ENCODE measurements at places on chromosomes 2 and 18.

DNA sequence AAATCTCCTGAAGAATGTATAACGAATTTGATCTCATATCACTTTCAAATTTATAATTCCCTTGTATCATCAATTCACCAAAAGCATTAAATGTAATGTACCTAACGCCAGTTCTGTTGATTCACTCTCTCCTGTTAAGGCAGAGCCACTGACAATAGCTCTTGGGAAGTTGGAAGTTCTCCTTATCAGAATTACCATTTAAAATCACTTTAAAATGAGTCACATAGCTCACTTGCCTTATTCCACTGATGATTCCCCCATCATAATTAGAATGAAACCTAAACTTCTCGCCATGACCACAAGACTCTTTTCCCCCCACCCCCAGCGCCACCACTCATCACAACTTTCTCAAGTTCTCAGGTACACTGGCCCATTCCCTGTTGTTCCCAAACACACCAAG, 117.1 kb downstream of the PID1 start:
- no peak for DNase-seq

DNA sequence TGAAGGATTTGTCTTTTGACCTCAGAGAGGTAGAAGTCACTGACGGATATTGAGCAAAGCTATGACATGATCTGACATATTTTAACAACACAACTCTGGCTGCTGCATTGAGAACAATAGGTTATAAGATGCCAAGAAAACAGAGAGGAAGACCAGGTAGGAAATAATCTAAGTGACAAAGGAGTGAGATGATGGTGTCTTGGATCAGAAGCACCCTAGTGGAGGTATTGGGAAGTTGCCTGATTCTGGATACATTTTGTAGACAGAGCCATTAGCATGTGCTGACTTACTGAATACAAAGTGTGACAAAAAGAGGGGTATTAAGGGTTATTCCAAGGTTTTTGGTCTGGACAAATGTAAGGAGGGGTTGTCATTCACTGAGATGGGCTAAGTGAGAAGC, 1438.1 kb downstream of the DPP10 start:
- no peak for DNase-seq

DNA sequence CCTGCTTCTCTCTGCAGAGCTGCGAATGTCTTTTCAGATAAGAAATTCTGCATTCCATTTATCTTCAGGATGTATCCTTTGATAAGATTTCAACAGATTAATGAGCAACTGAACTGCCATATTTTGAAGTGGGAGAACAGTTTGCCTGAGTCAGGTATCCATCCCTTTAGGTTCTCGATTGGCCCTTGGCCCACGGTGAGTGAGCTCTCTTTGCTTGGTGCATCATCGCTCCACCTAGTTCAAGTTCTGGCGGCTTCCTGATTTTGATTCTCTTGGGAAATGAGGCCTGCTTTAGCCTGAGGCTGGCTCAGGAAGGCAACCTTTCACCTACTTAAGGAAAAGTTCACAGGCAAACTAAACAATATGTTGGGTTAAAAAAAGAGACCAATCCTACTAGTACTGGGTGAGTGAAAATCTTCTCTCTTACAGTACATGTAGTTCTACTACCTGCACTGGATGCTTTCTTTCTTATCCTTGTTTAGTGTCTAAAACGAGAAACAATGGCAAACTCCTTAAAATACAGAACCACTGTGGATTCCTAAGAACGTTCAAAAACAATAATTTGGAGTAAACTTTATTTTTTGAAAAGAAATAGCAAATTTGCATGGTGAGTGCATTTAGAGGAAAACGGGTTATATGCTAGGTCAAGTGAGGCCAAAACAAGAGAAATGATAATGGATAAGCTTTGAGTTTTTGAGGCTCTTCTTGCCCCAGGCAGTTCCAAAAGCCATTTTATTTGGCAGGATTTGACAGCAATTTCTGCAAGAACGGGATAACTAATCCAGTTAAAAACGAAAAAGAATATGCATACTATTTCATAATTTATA, 837 bp upstream of the ACSL3 start:
- DNase-seq: peak; percentile 79

- no peak for DNase-seq
Measured at GRCh38 chr18:33161131-33161530, 279.4 kb downstream of the CCDC178 start.

- no peak for DNase-seq
Measured at GRCh38 chr2:198695879-198696278, 761.9 kb downstream of the SATB2 start.

- no peak for DNase-seq
Measured at GRCh38 chr2:160377204-160377995, 116.2 kb downstream of the RBMS1 start.

DNA sequence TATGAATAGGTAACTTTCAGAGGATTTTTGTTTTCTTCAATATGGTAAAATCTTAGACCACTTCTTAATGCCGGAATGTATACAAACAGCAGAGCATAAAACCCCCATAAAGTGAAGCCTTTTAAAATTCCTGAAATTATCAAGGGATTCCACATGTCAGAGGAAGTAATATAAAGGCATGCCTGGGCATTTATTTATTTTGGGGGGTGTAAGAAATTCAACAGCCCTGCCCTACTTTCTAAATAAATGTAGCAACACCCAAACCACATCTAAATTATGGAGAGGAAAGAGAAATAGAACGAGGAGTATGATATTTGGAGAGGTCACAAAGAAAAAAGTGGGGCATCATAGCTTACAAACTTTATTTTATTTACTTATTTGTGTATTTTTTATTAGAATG, 9.9 kb downstream of the CHST9 start:
- DNase-seq: no peak

- DNase-seq: no peak
Measured at GRCh38 chr2:141534666-141535362, 596.0 kb downstream of the LRP1B start.

DNA sequence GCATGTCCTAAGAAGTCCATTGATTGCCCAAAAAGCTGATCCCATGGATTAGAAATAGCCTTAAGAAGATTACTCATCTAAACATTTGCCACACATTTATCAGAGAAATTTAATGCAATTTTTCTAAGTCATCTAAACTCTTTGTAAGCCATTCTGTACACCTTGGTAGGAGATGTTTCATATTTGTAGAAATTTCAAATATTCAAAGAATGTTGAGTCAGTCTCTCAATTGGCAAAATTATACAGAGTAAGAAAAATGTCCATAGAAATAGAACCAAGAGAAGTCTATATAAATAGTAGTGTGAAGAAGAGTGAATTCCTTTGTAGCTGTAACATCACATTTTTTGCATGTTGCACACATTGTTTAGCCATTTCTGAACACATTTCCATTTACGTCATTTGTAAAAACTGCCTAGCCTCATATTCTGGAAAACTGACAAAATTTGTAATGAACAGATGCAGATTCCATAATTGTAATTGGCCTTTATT, 128.6 kb downstream of the MSTN start:
- DNase-seq: no peak

DNA sequence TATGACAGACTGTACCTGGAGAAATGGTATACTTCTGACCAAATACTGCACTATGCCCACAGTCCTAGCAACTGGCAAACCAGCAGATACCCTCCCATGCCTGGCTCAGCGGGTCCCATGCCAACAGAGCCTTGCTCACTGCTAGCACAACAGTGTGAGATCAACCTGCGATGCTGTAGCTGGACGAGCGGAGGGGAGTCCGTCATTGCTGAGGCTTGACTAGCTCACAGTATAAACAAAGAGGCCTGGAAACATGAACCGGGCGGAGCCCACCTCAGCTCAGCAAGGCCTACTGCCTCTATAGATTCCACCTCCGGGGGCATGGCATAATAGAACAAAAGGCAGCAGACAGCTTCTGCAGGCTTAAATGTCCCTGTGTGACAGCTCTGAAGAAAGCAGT, 93.2 kb upstream of the CAB39 start:
- DNase-seq: no peak

DNA sequence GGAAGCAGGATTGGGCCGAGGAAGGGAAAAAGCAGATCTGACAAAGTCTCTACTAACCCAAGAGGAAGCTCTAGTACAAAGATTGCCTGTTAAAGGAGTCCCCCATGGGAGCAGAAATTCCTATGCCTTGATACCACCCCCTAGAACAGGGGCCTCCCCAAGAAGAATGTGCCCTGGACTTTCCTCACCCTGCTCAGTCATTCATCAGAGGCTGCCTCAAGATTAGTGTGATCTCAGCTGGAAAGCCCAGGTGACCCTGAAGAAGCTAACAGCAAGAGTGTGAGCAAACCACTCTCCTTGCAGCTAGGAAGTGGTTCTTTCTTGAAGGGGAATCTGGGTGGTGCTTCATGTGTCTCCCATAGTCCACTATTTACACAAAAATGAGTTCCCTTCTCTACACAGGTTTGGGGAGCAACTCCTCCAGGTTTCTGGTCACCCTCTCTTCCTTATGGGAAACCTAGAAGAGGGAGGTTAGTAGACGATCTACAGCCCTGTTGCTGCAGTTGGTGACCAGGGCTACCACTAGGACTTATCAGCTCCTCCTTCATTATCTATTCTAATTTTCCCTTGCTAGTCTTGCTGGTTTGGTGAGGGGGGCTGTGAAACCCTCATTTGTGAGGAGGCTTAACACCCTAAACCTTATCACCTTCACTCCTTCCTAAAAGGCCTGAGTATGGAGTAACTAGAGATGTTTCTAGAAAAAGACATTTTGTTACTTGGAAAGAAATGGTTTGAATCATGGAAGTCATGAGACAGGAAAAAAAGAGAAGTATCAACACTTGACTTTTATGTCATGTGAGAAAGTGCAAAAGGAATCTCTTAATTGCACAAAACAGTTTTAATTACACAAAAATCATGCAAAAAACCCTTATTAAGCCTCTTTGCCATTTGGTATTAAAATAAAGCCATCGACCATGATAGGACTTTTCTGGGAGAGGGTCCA, 2.9 kb upstream of the WDR7 start:
- DNase-seq: no peak

- DNase-seq: no peak
Measured at GRCh38 chr18:9516437-9517064, 41.2 kb downstream of the RALBP1 start.

DNA sequence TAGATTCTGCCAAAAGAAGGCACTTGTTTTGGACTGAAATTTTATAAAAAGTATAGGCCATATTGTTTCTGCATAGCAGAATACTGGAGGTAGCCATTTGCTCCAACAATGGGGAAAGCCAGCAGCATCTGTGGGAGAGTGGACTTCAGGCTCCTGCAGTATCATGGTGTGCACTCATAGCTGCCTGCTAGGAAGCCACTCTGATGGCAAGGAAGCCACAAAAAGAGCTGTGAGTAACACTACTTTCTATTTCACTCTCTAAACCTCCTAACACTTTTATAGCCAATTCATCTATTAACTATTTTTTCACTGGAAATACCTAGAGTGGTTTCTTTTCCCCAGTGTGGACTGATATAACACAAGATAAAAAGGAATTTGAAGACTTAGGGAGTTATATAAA, 144.4 kb upstream of the KCNJ3 start:
- DNase-seq: no peak

DNA sequence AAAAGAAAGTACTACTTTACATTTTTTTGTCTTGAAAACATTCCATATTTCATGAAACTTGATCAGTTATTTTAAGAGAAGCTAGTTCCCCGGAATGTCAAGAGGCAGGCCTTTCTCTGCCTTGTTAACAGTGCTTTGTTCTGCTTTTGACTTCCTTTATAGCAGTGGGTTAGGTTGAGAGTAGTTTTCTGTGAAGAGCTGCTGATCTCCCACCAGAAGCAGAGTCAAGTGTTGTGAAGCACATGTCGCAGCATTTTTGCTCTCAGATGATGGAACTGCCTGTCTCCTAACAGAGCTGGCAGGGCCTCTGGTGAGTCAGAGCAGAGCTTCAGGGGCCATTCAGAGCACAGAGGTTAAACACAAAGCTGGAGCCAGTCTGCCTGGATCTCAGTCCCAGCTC, 871.8 kb downstream of the SLC4A3 start:
- peak; percentile 88 for DNase-seq

GRCh38 chr2:233668605-233669260, 3.0 kb upstream of the UGT1A9 start:
- DNase-seq: no peak

GRCh38 chr18:79471046-79471445, 75.3 kb downstream of the NFATC1 start:
- no peak for DNase-seq

DNA sequence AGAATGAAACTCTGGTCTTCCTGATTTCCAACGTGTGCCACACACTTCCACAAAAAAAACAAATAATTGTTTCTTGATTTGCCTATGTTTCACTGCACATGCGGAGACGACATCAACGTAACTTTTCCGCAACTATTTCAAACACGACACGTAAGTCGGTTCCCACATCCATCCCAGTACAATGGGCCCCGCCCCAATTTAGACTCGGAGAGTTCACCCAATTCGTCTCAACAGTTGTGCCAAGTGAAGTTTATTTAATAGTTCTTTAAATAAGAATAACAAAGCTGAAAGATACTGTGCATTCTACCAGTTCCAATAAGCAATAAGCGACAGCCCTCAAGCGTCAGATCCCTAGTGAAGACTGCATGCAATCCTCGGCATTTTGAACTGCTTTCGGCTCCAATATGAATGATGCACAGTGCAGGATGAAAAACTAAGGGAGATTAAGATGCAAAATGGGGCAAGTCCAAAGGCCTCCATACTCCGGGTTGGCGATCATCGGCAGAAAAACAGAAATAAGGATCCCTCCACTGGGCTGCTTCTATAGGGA, 664 bp downstream of the CCT4 start:
- DNase-seq: peak; percentile 12

- peak; percentile 44 for DNase-seq
Measured at GRCh38 chr2:231364961-231365810, 30.3 kb upstream of the B3GNT7 start.

DNA sequence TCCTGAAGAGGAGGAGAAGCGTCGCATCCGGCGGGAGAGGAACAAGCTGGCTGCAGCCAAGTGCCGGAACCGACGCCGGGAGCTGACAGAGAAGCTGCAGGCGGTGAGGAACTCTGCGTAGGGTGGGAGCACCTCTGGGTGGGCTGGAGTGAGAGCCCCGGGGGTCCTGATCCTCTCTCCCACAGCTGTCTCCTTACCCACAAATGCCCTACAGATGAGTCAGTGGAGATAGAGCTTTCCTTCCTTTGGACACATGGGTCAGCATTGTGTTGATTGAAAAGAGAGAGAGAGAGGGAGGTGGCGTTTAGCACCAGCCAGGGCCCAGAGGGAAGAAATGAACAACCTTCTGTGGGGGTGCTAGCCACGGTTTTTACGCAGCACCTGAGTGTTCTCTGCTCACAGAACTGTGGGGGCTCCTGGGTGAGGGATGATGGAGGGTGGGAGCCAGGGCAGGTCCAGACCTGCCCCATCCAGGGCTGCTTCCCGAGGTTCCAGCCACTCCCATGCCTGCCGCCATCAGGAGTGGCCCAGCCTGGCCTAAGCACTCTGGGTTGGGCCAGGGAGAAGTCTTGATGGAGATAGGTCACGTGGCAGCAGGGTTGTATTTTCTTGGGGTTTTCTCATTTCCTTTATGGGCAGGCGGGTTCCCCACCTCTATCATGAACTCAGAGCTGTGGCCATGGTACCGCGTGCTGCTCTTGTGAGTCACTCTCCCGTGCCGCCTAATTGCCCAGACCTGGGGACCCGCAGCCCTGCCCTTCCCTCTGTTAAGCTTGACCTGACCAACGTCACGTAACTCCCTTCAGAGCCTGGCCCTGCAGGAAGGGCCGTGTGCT, 16.3 kb downstream of the FOSL2 start:
- no peak for DNase-seq

DNA sequence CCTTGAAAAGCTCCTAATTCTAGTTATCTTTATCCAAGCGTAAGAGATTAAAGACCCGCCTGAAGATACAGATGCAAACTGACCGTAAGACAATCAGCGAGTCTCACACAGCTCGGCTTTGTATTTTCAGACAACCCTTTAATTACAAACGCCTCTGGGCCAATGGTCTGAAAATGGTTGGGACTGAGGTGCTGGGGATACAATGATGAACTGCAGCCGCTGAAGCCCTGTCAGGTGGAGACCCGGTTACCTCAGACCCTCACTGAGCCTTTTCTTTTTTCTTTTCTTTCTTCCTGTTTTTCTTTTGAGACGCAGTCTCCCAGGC, 715 bp upstream of the CFAP36 start:
- no peak for DNase-seq

Measured in MG63 (cell line).